Endothelial cell of umbilical vein (primary cell): ENCODE measurements at places on chromosomes 11 and 22.

- DNase-seq = no peak
Observed at GRCh38 chr11:46616551-46617133, 385 bp downstream of the HARBI1 start.

GRCh38 chr11:11382858-11383532 is 29.9 kb upstream of the CSNK2A3 start:
- DNase-seq = no peak

DNA sequence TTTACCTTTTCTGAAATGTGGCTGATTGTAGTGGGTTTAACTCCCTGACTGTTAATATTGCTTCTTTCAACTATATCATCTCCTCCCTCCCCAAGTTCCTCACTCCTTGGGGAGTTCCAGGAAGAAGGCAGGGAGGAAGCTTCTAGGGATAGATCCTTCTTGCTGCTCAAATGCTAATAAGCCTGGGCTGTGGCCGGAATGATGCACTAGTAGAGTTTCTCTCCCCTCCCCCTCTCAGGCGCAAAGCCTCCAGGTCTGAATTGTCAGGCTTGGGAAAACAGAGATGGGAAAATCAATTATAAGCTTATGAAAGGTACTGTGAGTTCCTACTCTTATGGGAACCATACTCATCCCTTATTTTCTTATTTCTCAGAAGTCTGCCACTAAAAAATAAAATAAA is 30.8 kb downstream of the FEZ1 start:
- no peak for DNase-seq

DNA sequence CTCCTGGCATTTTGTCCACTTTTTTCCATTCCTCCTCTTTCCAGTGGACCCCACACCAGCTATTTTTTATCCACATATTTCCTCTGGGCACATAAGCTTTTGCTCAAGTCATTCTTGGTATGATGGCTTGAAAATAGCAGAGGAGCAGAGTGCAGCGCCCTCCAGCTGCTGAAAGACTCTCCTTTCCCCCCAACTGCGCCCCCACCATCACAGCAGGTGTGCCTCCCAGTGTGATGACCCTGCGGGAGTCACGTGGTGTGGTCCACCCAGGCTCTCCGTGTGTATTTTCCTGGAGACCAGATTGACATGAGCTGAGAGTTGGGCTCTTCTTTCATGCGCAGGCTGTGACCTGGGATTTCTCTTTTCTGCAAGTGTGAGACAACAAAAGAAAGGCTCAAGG is 1241.6 kb downstream of the TBC1D22A start:
- no peak for DNase-seq

DNA sequence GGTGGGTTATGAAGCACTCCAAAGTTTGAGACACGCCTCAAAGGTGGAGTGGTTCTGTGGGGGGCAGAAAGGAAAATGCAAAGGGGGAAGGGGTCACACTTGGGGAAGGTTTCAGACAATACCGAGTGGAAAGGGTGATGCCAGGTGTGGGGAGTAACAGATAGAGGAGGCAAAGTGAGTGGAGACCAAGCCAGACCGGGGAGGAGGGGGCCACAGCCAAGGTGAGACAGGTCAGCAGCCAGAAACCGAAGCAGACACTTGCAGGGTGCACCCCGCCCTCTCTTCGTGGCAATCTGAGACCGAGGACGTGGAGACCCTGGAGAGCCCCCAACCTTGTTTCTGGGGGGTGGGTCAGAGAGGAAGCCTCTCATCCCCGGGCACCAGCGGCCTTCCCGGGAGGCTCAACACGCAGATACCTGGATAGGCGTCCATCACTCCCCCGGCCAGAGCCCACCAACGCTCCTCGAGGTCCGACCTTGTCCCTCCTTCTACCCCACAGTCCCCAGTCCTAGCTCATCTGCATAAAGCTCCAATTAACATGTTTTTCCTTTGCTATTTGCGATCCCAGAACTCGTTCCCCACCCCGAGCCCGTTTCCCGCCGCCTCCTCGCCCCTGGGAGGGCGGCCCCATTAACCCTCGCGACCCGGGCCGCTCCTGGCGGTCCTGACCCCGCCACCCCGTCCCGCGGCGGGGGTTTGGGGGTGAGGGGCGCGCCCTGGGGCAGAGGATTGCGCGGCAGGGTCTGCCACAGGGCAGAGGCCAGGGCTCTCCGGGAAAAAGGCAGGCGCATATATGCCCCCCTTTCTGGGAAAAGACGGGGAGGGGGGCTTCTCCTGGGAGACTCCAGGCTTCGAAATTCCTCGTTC is 21.8 kb downstream of the RTN4RL2 start:
- DNase-seq = no peak
